ENCODE measurements at places on chromosomes 2 and 18.

DNA sequence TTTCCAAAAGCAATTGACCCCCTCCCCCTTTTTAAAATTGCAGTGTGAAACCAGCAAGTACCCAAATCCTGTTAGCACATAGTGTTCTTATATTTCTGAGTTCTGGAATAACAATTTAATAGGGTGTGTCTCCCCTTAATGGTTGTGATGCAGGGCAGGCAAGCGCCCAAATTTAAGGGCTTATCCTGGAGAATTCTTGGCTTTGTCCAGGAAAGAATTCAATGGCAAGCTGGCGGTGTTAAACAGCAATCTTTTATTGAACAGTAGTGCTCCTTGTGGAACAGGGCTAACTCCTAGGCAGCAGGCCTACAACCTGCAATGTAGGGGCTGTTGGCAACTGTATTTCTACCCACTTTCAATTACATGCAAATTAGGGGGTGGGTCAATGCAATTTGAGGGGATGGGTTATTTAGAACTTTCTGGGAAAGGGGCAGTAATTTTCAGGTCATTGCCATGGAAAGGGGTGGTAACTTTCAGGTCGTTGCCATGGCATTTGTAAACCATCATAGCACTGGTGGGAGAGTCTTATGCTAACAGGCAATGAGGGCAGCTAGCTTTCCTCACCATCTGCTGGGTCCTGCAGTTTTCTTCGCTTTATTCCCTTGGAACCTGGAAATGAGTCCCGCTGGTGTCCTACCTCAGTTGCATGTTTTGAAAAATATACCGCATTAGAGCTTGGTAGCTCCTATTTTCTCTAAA is 149.0 kb upstream of the KCTD1 start:
- no peak for DNase-seq

DNA sequence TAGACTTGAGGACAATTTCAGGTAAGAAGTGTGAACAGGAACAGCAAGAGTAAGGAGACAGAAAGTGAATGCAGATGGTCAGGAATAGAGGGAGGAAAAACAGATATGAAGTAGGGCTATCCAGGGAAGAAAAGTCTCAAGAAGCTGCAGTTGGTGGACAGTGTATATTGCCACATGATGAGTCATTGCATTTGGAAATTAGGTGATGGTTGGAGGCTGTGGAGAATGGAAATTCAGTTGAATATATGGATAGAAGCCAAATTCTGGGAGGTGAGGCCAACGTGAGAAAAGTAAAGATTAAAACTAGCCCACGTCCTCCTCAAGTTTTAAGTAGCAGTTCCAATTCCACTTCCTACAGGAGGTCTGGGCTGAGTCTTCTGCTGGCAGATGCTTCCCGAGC is 158.4 kb downstream of the UBE2E3 start:
- DNase-seq = no peak

DNA sequence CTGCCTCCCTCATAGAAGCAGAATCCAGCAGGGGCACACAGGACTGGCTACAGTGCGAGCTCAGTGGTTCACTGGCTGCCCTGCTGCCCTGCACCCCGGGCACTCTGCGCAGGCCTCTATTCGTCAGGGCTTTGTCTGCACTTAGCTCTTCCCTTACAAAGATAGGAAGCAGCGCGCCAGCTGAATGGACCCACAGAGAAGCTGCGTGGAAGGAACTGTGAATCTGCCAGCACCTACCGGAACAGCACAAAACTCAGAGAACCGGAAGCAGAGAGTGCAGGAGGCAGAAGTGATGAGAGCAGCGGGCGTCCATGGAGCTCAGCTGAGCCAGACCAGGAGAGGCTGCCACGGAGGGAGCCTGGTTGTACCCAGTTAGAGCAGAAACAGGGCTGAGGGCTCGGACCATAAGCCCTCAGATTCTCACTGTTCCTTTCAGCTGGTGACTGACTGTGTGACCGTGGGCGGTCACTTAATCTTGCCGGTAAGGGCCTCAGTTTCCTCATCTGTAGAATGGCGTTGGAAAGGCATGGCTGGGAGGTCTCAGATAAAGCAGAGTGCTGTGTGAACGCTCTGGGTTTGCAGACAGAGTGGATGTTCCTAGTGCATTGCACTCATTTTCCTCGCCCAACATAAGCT is 23.1 kb upstream of the SLC66A3 start:
- DNase-seq = no peak

GRCh38 chr2:120224256-120224655 is 1.1 kb upstream of the TMEM185B start:
- DNase-seq = no peak

- DNase-seq = no peak
Measured at GRCh38 chr2:236565879-236566402, 3.7 kb upstream of the ACKR3 start.

GRCh38 chr2:40418614-40419363 is 33.1 kb downstream of the SLC8A1 start:
- no peak for DNase-seq

- DNase-seq = no peak
Measured at GRCh38 chr2:44005846-44006245, 10.1 kb upstream of the LRPPRC start.

GRCh38 chr2:24016376-24016761 is 6.5 kb downstream of the MFSD2B start:
- DNase-seq = no peak

- DNase-seq = no peak
Measured at GRCh38 chr2:109637749-109638570, 23.8 kb downstream of the SOWAHC start.

DNA sequence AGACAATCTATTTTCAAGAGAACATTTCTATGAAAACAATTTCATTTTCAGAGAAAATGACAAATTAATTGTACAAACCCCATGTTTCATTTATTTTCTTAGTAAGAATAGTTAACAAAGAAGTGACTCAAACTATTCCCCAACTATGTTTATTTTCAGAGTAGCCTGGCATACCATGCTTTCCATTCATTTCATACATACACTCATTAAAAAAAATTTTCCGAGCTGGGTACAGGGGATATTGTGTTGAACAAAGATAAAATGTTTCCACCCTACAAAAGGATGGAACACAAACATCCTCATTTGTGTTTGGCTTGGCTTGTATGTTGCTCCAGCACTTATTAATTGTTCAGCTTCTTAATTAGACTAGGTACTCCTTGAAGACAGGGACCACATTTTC is 331.4 kb downstream of the EXOC6B start:
- no peak for DNase-seq

DNA sequence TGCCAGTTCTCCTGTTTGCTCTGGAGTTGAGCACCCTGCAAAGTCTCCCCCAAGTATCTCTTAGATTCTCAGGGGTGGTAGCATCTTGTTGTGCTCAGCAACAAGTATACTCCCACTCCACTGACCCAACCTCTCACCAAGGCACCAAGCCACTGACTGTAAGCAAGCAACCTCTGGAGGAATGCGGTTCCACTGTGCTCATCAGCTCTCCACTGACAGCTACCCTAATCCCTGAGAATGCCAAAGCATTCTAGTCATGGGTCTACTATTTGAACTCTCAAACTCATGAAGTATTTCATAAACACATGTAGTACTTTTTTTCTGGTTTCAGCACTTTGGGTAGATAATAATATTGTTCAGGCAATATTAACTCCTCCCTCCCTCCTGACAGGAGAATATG is 170.0 kb downstream of the EPHA4 start:
- DNase-seq = no peak
